ENCODE measurements at places on chromosomes 5 and 9. TPM values are rescaled to one million over a fixed set of nuclear protein-coding genes. Genes with fewer than 3 reads are reported as not detected.

GRCh38 chr9:104386013-104386412 is 118.0 kb upstream of the OR13F1 start:
- no peak overlapping the region for H3K4me3 ChIP-seq
- no peaks in the 10 kb centered on the region for H3K27me3 ChIP-seq
- H3K4me1 ChIP-seq: no peaks in the 10 kb centered on the region
- no peak overlapping the region for H3K27ac ChIP-seq
- no peak for DNase-seq

TCOF1 gene
- 113 TPM for total RNA-seq

DNA sequence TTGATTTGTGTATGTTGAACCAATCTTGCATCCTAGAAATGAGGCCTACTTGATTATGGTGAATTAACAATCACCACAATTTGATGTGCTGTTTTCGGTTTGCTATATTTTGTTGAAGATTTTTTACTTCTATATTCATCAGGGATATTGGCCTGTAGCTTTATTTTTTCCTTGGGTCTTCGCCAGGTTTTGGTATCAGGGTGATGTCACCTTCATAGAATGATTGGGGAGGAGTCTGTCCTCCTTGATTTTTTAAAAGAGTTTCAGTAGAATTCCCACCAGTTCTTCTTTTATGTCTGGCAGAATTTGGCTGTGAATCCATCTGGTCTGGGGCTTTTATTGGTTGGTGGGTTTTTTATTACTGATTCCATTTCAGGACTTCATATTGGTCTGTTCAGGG is 115.2 kb downstream of the CPLANE1 start:
- H3K27me3 ChIP-seq: no peaks in the 10 kb centered on the region
- peaks cover 31% of the 10 kb centered on the region for H3K36me3 ChIP-seq
- no peak overlapping the region for H3K27ac ChIP-seq
- H3K4me3 ChIP-seq: no peak overlapping the region
- DNase-seq: peak; percentile 30
- no peaks in the 10 kb centered on the region for H3K4me1 ChIP-seq

- DNase-seq: no peak
- H3K36me3 ChIP-seq: no peaks in the 10 kb centered on the region
- no peak overlapping the region for H3K27ac ChIP-seq
- H3K27me3 ChIP-seq: no peaks in the 10 kb centered on the region
- H3K4me3 ChIP-seq: no peak overlapping the region
- no peaks in the 10 kb centered on the region for H3K4me1 ChIP-seq
These were observed 70.6 kb downstream of the SMARCA2 start for GRCh38 chr9:2085716-2086115.

DNA sequence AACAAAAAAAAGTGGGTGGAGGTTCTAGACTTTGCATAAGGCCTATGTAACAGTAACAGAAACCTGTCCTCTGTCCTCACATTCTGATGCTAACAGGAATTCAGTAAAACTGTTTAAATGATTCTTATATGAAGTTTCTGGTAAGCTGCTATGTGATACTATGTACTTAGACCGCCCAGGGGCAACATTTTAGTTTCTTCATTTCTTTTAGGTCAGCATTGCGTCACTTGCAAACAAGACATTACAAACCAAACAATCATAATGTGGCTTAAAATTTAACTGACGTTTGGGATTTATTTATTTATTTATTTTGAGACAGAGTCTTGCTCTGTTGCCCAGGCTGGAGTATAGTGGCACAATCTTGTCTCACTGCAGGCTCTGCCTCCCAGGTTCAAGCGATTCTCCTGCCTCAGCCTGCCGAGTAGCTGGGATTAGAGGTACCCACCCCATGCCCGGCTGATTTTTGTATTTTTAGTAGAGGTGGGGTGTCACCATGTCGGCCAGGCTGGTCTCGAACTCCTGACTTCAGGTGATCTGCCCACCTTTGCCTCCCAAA is 44.3 kb downstream of the TENT4A start:
- no peak overlapping the region for H3K27ac ChIP-seq
- DNase-seq: no peak
- no peak overlapping the region for H3K4me3 ChIP-seq
- H3K27me3 ChIP-seq: no peaks in the 10 kb centered on the region
- H3K4me1 ChIP-seq: no peaks in the 10 kb centered on the region

FAM78A gene
- total RNA-seq: 0.07 TPM

MARVELD2 gene
- total RNA-seq: 12.5 TPM

GRCh38 chr5:73312146-73312871 is 136.3 kb downstream of the FOXD1 start:
- DNase-seq: no peak
- H3K4me3 ChIP-seq: no peak overlapping the region
- no peak overlapping the region for H3K27ac ChIP-seq
- H3K27me3 ChIP-seq: no peaks in the 10 kb centered on the region
- peaks cover 30% of the 10 kb centered on the region for H3K4me1 ChIP-seq

DNA sequence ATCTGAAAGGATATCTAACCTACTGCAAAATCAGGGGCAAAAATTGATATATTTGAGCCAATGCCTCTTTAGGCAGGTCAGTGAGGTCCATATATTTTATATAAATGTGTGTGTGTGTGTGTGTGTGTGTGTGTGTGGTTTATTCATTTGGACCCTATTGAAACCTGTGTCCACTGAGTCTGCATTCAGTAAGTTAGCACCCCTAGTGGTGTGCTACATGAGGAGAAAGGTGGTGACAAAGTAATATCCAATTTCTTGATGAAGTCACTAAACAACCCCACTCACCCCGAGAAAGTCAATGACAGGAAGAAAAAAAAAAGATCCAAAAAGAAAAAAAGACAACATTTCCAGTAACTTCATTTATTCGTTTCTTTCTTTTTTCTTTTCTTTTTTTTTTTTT is 4.1 kb downstream of the FBXW11 start:
- H3K36me3 ChIP-seq: peaks cover 4% of the 10 kb centered on the region
- H3K4me3 ChIP-seq: no peak overlapping the region
- H3K27me3 ChIP-seq: no peaks in the 10 kb centered on the region
- peak; percentile 40 for DNase-seq

WNT8A gene
- not detected for total RNA-seq

CTXN3 gene
- total RNA-seq: not detected

- peak overlapping the region; percentile 77 for H3K27ac ChIP-seq
- peak; percentile 2 for DNase-seq
- 0 out of 2 replicates have a peak overlapping the region, but pooled peaks have one; percentile 3 for H3K4me3 ChIP-seq
- H3K4me1 ChIP-seq: peaks cover 64% of the 10 kb centered on the region
- H3K36me3 ChIP-seq: no peaks in the 10 kb centered on the region
These were observed 2.9 kb downstream of the PLCXD3 start for GRCh38 chr5:41507501-41507900.

DNA sequence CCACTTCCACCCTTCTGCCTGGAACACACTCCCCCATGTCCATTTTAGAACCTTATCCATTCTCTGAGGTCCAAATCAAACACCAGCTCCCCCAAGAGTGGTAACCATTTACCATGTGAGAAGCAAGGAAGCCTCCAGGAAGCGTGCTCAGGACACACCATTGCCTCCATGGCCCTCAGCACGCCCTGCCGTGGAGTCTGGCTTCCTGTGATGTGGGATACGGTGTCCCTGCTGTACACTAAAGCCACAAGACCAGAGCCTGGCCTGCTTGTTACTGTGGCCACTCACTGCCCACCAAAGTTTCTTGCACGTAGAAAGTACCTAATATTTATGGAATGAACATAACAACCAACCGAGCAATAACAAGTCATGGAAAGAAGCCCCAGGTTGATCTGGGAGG is 151.7 kb downstream of the SEMA5A start:
- no peaks in the 10 kb centered on the region for H3K36me3 ChIP-seq
- no peaks in the 10 kb centered on the region for H3K4me1 ChIP-seq
- no peaks in the 10 kb centered on the region for H3K27me3 ChIP-seq
- no peak overlapping the region for H3K27ac ChIP-seq

PRELID1 gene
- 496 TPM for total RNA-seq

DNA sequence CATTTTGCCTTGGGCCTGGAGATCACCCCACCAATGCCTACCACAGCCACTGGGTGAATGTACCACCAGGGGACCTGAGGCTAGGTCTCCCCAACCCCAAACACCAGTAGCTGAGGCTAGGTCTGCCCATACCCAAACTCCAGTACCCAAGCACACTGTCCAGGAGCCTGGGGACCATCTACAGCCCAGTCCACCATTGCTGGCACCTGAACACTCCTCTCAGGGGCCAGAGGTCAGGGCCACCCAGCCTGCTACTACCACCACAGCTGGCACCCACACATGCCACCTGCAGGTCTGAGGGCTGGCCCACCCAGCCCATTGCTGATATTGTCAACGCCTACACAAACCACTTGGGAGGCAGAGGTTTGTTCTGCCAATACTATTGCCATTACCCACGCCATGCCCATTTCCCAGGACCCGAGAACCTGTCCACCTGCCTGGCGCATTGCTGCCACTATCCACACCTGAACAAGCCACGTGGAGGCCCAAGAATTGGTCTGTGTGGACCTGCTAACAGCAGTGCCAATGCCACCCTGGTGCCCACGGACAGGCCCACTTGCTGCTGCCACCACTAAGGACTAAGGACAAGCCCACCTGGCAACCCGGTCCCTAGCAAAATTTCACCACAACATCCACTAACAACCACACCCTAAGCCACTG is 59.2 kb downstream of the ZDHHC21 start:
- no peaks in the 10 kb centered on the region for H3K4me1 ChIP-seq
- no peak overlapping the region for H3K4me3 ChIP-seq
- no peak for DNase-seq
- no peaks in the 10 kb centered on the region for H3K27me3 ChIP-seq
- no peak overlapping the region for H3K27ac ChIP-seq

- H3K27me3 ChIP-seq: peaks cover 28% of the 10 kb centered on the region
- H3K36me3 ChIP-seq: no peaks in the 10 kb centered on the region
- H3K4me3 ChIP-seq: no peak overlapping the region
- H3K4me1 ChIP-seq: no peaks in the 10 kb centered on the region
- no peak overlapping the region for H3K27ac ChIP-seq
These were observed 540.5 kb downstream of the CTNND2 start for GRCh38 chr5:11363631-11364178.

LCN15 gene
- total RNA-seq: not detected

- peaks cover 45% of the 10 kb centered on the region for H3K4me1 ChIP-seq
- H3K27ac ChIP-seq: peak overlapping the region; percentile 94
- H3K4me3 ChIP-seq: no peak overlapping the region
- no peaks in the 10 kb centered on the region for H3K27me3 ChIP-seq
- no peaks in the 10 kb centered on the region for H3K36me3 ChIP-seq
- no peak for DNase-seq
These were observed 151.1 kb upstream of the CDKN2B start for GRCh38 chr9:22160221-22160620.

LCN10 gene
- not detected for total RNA-seq

ITK gene
- total RNA-seq: 0.58 TPM

DNA sequence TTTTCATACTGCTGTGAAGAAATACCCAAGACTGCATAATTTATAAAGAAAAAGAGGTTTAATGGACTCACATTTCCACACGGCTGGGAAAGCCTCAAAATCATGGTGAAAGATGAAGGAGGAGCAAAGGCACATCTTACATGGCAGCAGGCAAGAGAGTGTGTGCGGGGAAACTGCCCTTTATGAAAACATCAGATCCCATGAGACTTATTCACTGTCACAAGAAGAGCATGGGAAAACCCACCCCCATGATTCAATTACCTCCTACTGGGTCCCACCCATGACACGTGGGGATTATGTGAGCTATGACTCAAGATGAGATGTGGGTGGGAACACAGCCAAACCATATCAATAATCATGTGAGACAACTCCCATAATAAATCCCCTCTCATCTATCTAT is 8.7 kb downstream of the TTC39B start:
- no peaks in the 10 kb centered on the region for H3K27me3 ChIP-seq
- H3K36me3 ChIP-seq: no peaks in the 10 kb centered on the region
- H3K27ac ChIP-seq: no peak overlapping the region
- no peak for DNase-seq
- H3K4me1 ChIP-seq: no peaks in the 10 kb centered on the region
- H3K4me3 ChIP-seq: no peak overlapping the region

GRCh38 chr5:124310453-124310852 is 436.0 kb downstream of the ZNF608 start:
- no peaks in the 10 kb centered on the region for H3K36me3 ChIP-seq
- DNase-seq: no peak
- no peak overlapping the region for H3K4me3 ChIP-seq
- no peaks in the 10 kb centered on the region for H3K4me1 ChIP-seq
- H3K27ac ChIP-seq: no peak overlapping the region

DNA sequence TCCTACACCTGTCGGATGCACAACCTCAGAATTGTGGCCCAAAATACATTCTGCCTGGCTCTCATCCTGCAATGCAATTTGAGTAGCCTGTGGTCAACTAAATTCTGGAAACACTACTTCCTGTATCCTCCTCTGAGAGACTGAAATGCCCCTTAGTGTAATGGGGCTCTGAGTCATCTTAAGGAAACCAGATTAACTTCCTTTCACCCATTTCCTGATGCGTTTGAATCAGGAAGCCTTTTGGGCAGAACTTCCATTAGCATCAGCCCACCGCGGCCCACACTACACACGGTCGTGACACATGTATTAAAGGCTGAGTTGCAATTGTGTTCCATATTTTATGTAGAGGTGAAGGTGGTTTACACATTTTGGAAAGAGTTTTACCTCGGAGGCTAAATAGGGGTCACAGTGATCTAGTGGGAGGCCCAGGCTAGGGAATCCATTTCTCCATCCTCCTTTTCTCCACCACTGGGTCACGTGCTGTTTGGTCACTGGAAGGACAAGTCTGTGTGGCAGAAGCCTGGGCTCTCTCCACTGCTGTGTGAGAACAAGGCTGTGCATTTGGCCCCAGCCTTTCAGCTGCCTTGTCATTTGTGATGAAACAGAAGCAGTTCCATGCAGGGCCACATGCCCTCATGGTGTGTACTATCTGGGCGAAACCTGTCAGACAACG is 55.9 kb downstream of the DAP start:
- peak overlapping the region; percentile 93 for H3K27ac ChIP-seq
- peak overlapping the region; percentile 3 for H3K4me3 ChIP-seq
- H3K4me1 ChIP-seq: peaks cover 91% of the 10 kb centered on the region
- no peaks in the 10 kb centered on the region for H3K27me3 ChIP-seq
- peaks cover 44% of the 10 kb centered on the region for H3K36me3 ChIP-seq

Data from PC-3 (cell line).